ENCODE measurements at places on chromosomes 3 and 15. TPM values are rescaled to one million over a fixed set of nuclear protein-coding genes. Genes with fewer than 3 reads are reported as not detected.

DNA sequence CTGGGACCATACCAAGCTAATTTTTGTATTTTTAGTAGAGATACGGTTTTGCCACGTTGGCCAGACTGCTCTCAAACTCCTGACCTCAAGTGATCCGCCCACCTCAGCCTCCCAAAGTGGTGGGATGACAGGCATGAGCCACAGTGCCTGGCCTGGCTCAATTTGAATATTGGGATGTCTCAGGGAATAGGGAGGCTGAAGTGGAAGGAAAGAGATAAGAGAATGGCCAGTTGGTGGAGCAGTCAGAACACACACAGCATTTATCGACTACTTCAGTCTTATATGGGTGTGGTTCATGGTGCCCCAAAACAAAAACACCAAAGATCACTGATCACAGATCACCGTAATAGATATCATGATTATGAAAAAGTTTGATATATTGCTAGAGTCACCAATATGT, 144.4 kb downstream of the GMNC start:
- no peak overlapping the region for H3K27ac ChIP-seq
- no peak for DNase-seq
- no peaks in the 10 kb centered on the region for H3K27me3 ChIP-seq
- H3K4me3 ChIP-seq: no peak overlapping the region
- H3K36me3 ChIP-seq: no peaks in the 10 kb centered on the region

DNA sequence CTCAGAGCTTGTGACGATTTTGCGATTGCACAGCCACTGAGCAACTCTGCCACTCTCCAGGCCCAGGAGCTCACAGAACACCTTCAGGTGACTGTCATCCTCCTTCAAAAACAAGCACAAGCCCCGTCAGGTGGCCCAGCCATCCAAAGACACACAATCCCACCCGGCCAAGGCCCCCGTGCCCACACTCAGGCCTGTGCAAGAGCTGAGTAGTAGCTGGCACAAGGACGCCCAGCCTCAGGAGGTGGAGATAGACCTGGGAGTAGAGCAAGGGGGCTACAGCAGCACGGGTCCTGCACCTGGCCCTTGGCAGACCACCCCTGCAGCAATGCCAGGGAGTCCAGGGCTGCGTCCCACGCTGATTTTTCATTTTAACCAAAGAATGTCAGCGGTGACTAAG, 34.6 kb downstream of the MYO5C start:
- no peaks in the 10 kb centered on the region for H3K27me3 ChIP-seq
- DNase-seq: no peak
- no peaks in the 10 kb centered on the region for H3K36me3 ChIP-seq
- peak overlapping the region; percentile 47 for H3K27ac ChIP-seq
- no peaks in the 10 kb centered on the region for H3K4me1 ChIP-seq
- H3K4me3 ChIP-seq: no peak overlapping the region

The ADPGK gene
- 54.2 TPM for total RNA-seq

DNA sequence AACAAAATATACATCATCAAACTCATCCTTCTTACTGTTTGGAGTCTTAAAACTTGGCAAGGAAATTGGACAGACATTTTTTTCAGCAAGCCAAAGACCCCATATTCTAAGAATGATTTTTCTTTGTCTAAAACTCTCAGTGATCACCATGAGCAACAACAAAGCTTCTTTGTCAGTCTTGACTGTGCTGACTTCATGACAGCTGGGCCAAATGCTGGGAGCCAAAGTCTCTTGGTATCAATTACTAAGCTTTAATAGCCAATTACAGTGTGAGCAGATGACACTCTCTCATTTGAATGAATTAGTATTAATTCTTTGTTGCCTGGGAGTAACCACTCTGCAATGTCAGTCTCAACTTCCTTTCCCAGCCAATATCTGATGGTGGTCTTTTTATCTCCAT, 48.1 kb upstream of the GK5 start:
- no peaks in the 10 kb centered on the region for H3K4me1 ChIP-seq
- no peaks in the 10 kb centered on the region for H3K27me3 ChIP-seq
- no peak overlapping the region for H3K4me3 ChIP-seq
- no peak for DNase-seq
- H3K36me3 ChIP-seq: no peaks in the 10 kb centered on the region

GRCh38 chr3:128498901-128499530, 6.0 kb upstream of the GATA2 start:
- no peak for DNase-seq
- H3K4me1 ChIP-seq: no peaks in the 10 kb centered on the region
- H3K36me3 ChIP-seq: no peaks in the 10 kb centered on the region

- no peaks in the 10 kb centered on the region for H3K36me3 ChIP-seq
- no peak overlapping the region for H3K4me3 ChIP-seq
- no peaks in the 10 kb centered on the region for H3K27me3 ChIP-seq
Measured at GRCh38 chr3:61780455-61781228, 219.3 kb downstream of the PTPRG start.

The GPR62 gene
- total RNA-seq: not detected

DNA sequence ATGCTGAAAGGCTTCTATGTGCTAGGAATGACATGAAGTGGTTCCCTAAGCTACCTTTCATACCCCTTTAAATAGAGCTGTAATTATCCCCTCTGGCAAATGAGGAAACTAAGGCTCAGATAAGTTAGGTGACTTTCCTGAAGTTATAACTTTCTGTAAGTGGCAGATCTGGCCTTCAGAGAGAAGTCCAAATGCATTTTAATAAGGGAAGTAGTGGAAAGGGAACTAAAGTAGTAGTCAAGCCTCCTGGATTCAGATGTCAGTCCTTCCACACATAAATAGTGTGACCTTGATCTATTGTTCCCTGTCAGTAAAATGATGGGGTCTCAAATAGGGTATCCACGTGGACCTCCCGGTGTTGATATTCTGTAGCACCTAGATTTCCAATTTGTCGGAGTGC, 277.7 kb downstream of the EDEM1 start:
- no peak for DNase-seq
- no peaks in the 10 kb centered on the region for H3K27me3 ChIP-seq
- no peaks in the 10 kb centered on the region for H3K36me3 ChIP-seq
- H3K27ac ChIP-seq: no peak overlapping the region

The RARB gene
- 2.5 TPM for total RNA-seq

- no peaks in the 10 kb centered on the region for H3K27me3 ChIP-seq
- no peak for DNase-seq
- H3K4me1 ChIP-seq: no peaks in the 10 kb centered on the region
- no peak overlapping the region for H3K4me3 ChIP-seq
Measured at GRCh38 chr15:101461097-101461496, 28.4 kb downstream of the PCSK6 start.
